CMK (cell line): ENCODE measurements at places on chromosomes 7 and 10.

- no peak for DNase-seq
These were observed 223.7 kb upstream of the PCDH15 start for GRCh38 chr10:55024713-55025112.

DNA sequence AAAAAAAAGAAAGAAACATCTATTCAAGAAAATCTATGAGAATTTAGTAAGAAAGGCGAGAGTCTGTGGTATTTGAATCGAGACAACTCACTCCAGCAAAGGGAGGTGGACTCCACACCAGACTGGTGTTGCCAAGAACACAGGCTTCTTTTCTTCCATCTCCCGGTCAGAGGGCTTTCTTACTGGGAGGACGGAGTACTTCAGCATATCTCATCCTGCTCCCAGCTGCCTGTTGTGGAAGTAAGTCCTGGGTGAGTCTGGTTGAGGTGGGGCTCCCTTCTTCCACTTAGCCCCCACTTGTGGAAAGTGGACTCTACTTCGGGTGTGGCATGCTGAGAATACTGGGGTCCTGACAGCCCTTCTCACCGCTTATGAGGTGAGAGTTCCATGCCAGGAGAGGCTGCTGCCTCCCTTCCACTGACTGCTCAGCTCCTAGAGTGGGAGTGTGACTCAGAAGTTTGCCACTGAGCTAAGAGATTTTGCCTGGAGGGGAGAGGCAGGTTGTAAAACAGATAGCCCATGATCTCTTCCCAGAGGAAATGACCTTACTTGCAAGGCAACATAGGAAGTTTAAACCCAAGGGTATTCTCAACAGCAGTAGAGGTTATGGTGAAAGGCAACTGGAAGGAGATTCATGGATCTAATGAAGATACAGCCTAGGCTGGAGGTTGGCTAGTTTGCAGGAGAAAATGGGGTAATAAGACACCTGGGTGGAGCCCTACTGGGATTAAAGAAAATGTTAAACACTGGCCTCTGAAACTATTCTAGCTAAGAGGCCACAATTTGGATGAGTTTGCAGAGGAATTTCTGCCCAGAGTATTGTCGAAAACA, 3.5 kb upstream of the NACAD start:
- DNase-seq: no peak

DNA sequence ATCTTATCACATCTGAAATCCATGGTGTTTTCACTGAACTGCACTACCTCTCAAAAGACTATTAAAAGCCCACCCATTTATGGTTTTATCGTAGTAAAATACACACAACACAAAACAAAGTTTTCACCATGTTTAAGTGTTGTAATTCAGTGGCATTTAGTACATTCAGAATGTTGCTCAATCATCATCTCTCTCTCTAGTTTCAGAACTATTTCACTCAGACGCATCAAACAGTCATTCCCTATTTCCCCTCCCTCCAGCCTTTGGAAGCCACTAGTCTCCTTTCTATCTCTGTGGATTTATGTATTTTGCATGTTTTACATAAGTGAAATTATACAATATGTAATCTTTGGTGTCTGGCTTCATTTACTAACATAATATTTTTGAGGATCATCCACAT, 332.6 kb downstream of the TNS3 start:
- DNase-seq: no peak

DNA sequence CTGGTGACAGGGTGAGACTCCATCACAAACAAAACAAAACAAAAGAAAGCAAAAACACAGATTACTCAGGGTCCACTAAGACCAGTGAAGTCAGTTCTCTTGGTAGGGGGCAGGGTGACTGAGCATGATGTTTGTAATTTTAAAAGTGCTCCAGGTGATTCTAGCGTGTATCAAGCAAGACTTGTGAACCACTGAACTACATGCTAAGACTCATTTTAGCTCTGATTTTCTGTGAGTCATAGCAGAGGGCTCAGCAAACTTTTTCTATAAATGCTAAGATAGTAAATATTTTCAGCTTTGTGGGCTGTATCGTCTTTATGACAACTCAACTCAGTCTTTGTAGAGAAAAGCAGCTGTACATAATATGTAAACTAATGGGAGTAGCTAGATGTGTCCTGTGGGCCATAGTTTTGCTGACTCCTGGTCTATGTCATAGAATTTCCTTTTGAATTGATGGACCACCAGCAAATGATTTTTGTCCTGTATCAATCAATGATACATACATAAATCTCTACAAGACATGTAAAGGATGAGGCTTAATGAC, 141.3 kb downstream of the CFTR start:
- no peak for DNase-seq

DNA sequence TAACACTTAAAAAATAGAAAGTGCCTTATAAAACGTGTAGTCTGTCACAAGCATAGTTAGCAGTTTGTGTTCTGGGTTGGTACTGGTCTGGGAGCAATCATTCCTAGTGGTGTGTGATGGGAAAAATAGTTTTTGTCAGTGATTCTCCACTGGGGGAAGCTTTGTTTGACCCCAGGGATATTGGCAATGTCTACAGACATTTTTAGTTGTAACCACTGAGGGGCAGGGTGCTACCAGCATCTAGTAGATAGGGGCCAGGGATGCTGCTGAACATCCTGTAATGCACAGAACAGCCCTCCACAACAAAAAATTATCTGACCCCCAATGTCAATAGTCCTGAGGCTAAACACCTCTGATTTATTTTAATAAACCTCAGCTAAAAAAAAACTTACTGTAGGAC, 51.6 kb upstream of the CREB5 start:
- no peak for DNase-seq

GRCh38 chr7:138963675-138964074, 17.5 kb downstream of the KIAA1549 start:
- DNase-seq: no peak

DNA sequence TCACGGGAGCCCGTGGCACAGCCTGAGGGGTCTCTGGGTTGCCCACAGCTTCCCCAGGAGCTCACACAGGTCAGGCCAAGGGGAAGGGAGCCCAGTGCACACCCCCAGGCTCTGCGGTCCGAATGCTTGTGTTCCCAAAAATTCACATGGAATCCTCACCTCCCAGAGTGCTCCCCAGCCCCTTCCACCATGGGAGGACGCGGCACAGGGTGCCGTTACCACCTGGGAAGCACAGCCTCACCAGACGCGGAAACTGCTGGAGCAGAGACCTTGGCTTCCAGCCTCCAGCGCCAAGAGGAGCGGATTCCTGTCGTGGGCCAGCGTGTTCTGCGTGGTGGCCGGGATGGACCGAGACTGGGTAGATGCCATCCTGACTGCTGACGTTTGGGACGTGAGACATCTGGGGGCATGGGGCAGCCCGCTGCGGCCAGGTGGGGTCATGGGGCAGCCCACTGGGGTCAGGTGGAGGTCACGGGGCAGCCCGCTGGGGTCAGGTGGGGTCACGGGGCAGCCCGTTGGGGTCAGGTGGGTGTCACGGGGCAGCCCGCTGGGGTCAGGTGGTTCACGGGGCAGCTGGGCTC, 149.4 kb downstream of the WDR37 start:
- DNase-seq: no peak

DNA sequence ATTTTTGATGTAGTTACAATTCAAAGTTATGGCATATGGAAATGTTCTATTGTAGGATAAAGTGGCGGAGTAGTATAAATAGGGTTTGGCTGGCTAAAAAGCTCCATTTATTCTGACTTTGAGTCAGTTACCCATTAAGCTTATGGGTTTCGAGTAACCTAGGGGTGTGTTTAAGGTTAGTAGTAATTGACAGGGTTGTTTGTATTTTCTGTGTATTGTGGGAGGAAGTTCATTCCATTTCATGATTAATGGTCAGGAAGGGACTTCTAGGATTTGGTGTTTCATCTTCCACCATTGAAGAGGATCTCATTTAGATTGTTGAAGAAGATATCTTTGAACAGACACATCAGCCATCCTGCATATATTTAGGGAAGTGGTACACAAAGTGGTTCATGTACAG, 75.0 kb downstream of the BICC1 start:
- DNase-seq: no peak

GRCh38 chr10:123101872-123102271, 33.9 kb upstream of the HMX3 start:
- no peak for DNase-seq

DNA sequence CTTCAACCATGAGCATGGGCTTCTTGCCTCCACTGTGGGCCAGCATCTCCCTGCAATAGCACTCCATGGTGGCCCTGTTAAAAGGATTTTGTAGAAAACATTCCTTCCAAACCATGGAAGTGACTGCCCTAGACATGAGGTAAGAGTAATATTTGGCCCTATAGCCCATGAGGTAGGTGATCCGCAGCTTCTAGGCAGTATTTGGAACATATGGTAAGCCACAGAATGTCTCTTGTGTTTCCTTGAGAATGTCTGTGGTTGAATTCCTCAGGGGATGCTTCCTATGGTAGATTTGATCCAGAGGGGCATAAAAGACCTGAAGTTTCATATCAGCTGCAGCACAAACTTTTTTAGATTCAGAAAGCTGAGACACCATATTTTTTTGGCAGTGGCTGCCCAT, 54.9 kb downstream of the TMEM168 start:
- DNase-seq: no peak

GRCh38 chr7:32892521-32893206, 1.1 kb upstream of the KBTBD2 start:
- DNase-seq: no peak

- DNase-seq: no peak
These were observed 26.0 kb upstream of the ITGA8 start for GRCh38 chr10:15745751-15746150.
